Activated T-cell treated with anti-CD3 and anti-CD28 coated beads, Interleukin-2, amount 50 U/mL, for 4 hours (primary cell): ENCODE measurements at places on chromosomes 1 and 21. TPM values are rescaled to one million over a fixed set of nuclear protein-coding genes. Genes with fewer than 3 reads are reported as not detected.

Gene SPATA21
- not detected for total RNA-seq

Gene S100A7A
- not detected for total RNA-seq

Gene KPRP
- total RNA-seq = not detected

Gene NENF
- total RNA-seq = 29.3 TPM

Gene IVNS1ABP
- 61.2 TPM for total RNA-seq

- no peak for DNase-seq
Observed at GRCh38 chr1:197920067-197920396, 2.9 kb downstream of the LHX9 start.

DNA sequence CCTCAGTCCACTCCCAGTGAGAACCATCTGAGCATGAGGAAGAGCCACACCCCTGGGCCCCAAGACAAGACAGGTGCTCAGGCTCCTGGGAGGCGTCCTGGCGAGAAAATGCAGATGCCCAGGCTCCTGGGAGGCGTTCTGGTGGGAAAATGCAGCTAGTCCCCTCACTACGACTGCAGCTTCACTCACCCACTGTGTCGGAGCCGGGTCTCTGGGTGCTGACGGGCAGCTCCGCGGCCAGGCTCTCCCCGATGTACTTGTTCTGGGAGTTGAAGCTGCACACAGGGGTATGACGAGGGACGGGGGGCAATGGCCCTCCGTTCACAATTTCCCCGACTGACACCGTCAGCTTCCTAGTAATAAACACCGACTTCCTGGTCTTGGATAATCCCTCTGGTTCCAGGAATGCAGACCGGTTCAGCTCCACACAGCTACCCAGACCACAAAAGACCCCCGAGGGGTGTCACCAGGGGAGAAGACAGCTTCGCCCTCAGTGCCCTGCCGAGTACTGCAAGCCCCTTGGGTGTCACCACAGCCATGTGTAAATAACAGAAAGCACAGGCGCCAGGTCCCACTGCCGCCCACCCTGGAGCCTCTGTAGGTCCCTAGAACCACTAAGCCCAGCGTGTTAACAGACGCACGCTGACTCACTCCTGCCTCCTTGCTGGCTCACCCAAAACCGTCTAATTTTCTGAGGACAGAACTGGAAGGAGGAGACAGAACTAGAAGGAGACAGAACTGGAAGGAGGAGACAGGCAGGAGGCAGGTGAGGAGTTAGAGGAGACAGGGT is 19.5 kb downstream of the MCM3AP start:
- DNase-seq = no peak

- no peak for DNase-seq
Observed at GRCh38 chr1:44225761-44226160, 12.5 kb downstream of the DMAP1 start.

- DNase-seq = no peak
Observed at GRCh38 chr1:162471290-162471853, 26.2 kb upstream of the UHMK1 start.

DNA sequence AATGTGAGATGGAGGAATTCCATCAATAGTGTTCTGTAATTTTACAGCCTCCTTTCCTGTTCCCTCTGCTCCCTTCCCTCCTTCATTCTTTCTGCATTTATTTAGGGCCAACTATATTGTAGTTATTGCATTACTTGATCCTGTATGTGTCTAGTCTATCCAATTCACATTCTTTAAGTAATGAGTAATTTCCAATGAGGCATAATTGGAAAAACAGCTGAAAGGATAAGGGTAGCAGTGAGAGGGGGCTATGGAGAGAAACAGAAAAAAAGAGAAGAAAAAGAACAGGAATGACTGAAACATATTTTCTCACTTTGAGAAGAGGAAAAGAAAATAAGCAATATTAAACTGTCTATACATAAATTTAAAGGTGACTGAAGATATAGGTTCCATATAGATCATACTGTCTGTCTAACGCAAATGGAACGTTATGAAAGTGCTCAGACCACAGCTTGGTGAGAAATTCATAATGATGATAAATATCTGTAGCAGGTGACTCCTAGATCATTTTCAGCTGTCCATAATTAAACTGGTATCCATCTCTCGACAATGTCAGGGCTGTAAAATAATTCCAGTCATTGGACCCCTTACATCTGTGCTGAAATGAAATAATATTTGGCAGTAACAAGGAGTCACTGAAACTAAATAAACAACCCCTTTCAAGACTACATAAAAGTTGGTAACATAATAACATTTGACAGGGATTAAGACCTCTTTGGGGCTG is 61.8 kb downstream of the SPAG17 start:
- DNase-seq = no peak

- no peak for DNase-seq
Observed at GRCh38 chr1:190084552-190084951, 393.1 kb downstream of the BRINP3 start.

GRCh38 chr1:170544624-170545023 is 12.7 kb downstream of the GORAB start:
- DNase-seq = no peak

- no peak for DNase-seq
Observed at GRCh38 chr1:229557200-229557850, 1.2 kb downstream of the ABCB10 start.

DNA sequence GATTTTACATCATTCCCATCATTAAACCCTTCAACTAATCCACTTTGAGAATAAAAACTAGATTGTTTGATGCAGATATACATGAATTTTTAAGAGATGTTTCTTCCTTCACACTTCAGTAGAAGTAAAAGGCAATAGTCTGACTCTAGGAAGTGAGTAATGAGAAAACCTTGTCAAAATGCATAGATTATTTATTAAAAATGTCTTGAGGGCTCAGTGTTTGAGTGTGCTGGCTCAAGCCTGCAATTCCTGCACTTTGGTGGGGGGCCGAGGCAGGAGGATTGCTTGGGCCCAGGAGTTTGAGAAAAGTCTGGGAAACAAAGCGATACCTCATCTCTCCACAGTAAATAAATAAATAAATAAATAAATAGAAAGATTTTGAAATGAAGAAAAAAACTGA is 177.1 kb downstream of the NEGR1 start:
- DNase-seq = no peak

GRCh38 chr1:9280015-9280860 is 12.5 kb upstream of the SPSB1 start:
- DNase-seq = peak; percentile 47

DNA sequence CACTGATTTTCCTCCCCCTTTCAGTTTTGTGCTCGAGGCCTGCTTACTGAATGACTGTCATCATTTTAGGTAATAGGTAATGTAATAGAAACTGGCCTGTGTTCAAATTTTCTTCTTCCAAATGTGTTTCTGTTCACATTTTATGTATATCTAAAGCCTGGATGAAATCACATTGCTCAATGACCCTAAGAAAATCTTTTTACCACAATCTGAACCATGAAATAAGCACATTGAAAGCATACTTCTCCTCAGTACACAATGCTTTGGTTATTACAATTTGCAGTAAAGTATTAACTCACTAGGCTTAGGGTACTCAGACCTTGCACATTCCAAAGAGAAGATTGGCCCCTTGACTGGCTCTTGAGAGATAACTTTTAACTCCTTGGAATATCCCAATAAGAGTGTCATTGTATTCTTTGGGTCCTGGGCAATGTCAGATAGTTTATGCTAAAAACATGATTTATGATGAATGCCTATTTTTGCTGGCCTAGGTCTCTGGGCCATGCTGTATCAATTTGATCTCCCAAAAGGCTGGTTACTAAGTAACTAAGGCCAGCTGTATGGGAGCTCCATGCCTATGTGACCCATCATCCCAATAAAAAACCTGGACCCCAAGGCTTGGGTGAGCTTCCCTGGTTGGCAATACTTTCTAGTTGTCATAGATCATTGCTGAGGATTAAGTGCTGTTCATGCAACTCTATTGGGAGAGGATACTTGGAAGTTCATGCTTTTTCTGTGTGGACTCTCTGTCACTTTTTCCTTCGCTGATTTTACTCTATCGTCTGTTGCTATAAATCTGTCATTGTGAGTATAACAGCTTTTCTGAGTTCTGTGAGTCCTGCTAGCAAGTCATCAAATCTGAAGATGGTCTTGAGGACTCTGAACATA is 293.9 kb downstream of the GRIK1 start:
- no peak for DNase-seq

DNA sequence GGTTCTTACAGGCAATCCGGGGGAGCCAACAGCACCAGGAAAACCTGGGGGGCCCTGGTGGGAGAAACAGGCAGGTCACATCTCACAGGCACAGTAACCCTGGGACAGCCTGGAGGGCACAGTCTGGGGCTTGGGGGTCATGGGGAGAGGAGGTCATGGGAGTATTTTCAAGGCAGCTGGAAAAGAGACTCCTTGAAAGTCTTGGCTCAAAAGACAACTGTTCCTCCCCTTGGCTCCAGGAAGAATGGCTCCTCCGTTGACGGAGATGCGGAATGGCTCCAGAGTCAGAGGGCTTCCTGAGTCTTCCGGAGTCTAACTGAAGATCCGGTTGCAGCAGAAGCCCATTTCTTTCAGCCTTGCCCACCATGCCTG is 25.9 kb upstream of the PEF1 start:
- no peak for DNase-seq

GRCh38 chr1:15557594-15557993 is 27.3 kb downstream of the AGMAT start:
- no peak for DNase-seq

DNA sequence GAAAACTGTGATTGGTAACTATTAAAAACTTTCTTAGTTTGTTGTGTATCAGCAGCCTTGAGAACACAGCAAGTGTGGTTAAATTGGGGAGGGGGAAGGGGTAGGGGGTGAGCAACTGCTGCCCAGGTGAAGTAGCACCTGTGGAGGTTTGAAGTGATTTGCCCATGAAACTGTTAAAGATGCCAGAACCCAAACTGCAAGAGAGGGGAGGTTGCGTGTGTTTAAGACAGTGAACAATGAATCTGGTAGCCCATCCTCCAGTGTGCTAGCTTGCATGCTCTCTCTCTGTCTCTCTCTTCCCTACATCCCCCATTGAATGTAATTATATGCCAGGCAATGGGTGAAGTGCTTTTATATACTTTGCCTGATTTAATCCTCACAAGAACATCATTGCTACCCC is 154.7 kb downstream of the RUNX1 start:
- DNase-seq = no peak

DNA sequence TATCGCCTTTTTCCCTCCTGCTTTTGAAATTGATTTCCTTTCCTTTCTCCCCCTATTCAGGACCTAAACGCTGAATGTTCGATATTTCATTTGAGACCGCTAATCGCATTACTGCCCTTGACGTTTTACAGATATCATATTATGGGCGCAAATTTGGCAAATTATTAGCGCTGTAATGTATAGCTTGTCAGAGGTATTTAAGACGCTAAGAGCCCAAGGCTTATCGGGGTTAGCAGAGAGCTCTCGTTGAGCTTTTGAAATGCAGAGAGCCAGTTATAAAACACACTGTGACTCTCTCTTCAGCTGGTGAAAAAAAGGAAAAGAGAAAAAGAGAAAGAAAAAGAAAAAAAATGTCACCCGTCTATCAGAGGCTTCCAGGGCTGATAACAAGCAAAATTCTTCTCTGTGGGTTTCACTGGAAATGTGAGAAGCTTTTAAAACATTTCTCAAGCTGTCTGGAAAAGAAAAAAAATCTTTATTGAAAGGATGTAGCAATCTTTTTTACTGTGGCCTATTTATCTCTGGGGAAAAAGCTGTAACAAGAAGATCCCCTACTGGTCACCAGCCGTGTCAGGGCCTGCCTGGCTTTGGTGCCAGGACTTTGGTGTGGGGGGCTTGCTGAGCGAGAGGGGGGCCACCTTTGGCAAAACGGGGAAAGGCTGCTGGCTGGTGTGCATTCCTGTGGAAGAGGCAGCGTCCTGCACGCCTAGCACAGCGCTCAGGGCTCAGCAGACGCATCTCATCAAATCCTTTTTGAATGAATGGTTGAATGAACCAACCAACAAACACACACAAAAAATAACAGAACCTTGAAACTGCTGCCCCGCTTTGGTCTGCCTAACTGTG is 119.8 kb downstream of the RNF220 start:
- no peak for DNase-seq

- DNase-seq = no peak
Observed at GRCh38 chr1:116404699-116405098, 31.7 kb downstream of the ATP1A1 start.

DNA sequence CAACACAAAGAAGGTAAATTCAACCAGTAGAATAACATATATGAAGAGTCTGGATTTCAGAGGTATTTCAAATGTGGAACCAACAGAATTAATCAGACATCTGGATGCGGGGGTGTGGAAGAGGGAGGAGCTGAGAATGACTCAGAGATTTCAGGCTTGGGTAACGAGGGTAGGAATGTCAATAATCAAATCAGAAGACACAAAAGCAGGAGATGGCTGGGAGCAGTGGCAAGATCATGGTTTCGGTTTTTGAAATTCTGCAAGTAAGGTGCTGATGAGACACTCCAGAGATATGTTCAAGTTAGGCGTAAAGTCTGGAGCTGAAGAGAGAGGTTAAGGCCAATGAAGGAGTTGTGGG is 64.0 kb downstream of the PLPPR5 start:
- no peak for DNase-seq
